CD4-positive, alpha-beta memory T cell (primary cell): ENCODE measurements at places on chromosomes 11 and 22. TPM values are rescaled to one million over a fixed set of nuclear protein-coding genes. Genes with fewer than 3 reads are reported as not detected.
A peak's percentile ranks its signal among the peaks of the same experiment; 100 is the strongest.

The OR52N4 gene
- polyA plus RNA-seq = 0.50 TPM

The PTGDR2 gene
- 3.5 TPM for polyA plus RNA-seq

The OTOG gene
- not detected for polyA plus RNA-seq

The SULT4A1 gene
- not detected for polyA plus RNA-seq

The GCAT gene
- polyA plus RNA-seq = 2.9 TPM

The POU2AF2 gene
- polyA plus RNA-seq = not detected

The SIK3 gene
- 9.7 TPM for polyA plus RNA-seq

The LIF gene
- polyA plus RNA-seq = not detected

The TSPO gene
- 548 TPM for polyA plus RNA-seq

The CDC42EP1 gene
- polyA plus RNA-seq = not detected

The MMP10 gene
- not detected for polyA plus RNA-seq

DNA sequence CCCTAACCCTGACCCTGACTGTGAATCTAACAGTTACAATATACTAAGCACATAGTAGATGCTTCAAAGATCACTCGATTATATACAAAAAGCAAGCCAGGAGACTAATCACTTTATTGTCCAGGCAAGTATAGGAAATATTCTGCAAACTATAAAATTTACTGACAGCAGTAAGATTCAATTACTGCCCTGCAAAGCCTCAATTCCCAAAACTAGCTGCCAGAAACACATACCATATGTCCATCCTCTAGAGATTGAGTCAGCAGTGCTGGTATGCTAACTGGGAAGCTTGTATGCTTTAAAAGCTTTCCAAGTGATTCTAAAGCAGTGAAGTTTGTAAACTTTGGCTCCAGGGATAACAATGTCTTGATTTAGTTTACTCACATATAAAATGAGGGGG, 26.1 kb downstream of the CSTF3 start:
- no peak for DNase-seq

GRCh38 chr11:8186429-8186828, 17.6 kb upstream of the RIC3 start:
- DNase-seq = no peak

- DNase-seq = no peak
These were observed 16.1 kb upstream of the PRSS23 start for GRCh38 chr11:86784241-86784681.

DNA sequence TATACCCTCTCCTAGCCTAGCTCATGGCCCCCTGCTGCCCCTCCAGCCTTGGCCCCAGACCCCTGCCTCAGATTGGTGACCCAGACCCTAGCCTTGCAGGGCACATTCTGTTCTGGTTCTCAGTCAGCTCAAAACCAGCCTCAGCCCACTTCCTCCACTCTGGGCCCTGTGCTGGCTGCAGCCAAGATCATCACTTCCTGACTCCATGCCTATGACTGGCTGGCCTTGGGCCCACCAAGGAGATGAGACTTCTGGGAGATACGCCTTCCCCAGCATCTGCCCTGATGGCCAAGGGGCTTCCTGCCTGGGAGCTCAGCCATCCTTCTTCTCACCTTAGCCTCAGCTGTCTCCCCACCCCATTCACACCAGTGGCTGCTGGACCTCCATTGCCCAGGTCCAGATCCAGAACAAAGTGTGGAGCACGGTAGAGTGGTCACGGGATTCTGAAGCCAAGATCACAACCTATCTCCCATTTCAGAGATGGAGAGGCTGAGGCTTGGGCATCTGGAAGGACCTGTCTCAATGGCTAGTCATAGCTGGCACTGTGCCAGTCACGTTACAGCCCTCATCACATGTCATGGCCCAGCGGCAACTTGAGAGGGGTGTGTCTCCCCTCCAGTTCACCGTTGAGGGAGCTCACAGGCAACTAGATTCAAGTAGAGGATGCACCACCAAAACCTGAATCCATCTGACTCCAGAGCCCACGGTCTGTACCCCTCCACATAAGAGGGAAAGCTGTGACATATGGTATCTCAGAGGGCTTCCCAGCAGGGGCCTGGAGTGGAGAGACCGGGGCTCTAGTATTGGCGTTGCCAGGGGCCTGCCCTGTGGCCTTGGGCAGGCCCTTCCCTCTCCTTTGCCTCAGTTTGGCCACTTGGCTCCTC, 43.0 kb upstream of the KLHL35 start:
- DNase-seq = no peak

- no peak for DNase-seq
These were observed 11.0 kb upstream of the PTPN5 start for GRCh38 chr11:18802381-18803257.

GRCh38 chr11:88363648-88364065, 26.1 kb upstream of the CTSC start:
- DNase-seq = no peak

GRCh38 chr11:63598556-63598955, 15.7 kb downstream of the PLAAT3 start:
- no peak for DNase-seq

- DNase-seq = peak; percentile 88
These were observed at the start of gene NEAT1 for GRCh38 chr11:65422633-65423515. Gene NEAT1 (plus strand): TSS chr11:65422798.

DNA sequence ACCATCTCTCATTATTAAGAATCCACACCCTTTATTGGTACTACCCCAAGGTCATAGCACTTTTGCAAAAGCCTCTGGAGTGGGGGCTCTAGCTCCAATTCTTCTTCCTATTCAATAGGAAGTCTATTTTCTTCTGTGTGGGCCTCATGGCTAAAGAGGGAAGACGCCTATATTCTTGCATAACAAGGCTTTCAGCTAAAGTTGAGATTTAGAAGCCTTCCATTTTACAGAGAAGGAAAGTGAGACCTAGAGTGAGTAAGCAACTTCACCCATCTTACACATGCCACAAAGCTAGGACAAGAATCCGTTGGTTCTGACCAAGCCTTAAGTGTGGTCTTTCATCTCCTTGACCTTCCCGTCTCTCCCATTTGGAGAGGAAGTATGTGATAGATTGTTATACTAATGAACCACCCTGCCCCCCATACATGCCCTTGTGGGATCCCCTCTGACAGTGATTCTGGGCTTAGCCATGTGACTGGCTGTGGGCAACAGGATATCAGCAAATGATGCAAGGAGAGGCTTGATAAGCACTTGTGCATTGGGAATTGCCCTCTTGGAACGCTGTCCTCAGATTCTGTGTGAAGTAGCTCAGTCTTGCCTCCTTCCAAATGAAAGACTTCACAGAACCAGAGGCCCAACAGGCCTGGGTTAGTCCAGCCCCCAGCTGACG, 12.3 kb downstream of the BACE1 start:
- DNase-seq = no peak

DNA sequence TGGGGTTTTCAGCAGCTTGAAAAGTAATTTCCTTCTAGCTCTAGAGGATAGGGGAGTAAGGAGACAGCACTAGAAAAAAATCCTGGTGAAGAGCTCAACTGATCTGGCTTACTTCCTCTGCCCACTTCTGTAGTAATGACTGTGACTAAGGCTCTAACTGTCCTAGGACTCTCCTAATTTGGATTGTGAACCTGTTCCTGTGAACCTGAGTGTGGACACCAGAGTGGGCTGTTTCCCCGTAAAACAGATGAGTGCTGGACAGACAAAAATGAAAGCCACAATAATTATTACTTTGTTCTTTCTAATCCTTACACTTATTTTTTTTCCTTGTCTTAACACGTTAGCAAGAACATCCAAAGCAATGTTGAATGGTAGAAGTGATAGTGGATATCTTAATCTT, 154.1 kb downstream of the AASDHPPT start:
- no peak for DNase-seq

GRCh38 chr11:91625495-91625894, 599.1 kb upstream of the FAT3 start:
- no peak for DNase-seq

GRCh38 chr11:116700586-116701220, 72.1 kb downstream of the BUD13 start:
- no peak for DNase-seq

DNA sequence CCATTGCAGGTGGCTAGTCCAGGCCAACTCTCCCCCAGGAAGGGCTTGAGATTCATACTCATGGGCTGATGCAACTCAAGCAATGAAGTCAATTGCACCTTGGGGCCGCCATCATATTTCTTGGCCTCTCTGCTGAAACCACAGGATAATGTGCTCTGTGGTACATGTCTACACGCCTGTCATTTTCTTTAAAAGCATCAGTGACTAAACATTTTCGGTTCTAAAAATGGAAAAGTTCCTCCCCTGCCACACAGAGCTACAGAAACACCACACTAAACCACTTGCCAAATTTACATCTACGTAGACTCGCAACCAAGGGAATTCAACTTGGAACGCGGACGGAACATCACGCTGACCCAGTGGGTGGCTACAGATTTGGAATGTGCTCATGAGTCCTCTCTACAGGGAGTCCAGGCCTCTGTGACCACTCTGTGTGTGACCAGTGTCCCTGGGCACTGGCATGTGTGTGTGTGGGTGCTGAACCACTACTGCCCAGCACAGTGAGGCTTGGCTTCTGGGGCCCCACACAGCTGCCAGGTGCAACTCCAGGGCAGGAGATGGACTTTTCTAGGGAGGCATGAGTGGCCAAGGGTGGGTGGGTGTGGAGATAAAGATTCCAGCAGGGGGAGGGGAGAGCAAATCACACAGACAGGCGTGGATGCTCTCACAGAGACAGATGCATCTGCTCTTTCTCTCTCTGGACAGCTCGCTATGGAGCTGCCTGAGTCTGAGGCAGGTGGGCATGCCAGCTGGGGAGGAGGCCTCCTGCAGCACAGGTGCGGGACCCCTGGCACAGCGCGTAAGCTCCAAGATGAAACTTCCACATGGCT, 261.9 kb downstream of the CTTN start:
- no peak for DNase-seq

GRCh38 chr22:20131597-20131858, at the start of gene ZDHHC8:
Gene ZDHHC8 (plus strand): TSS chr22:20131804. CDS start chr22:20131948, 144 bp downstream.
- DNase-seq = peak; percentile 31

GRCh38 chr11:2803186-2804091, 82.1 kb downstream of the CDKN1C start:
- DNase-seq = no peak

DNA sequence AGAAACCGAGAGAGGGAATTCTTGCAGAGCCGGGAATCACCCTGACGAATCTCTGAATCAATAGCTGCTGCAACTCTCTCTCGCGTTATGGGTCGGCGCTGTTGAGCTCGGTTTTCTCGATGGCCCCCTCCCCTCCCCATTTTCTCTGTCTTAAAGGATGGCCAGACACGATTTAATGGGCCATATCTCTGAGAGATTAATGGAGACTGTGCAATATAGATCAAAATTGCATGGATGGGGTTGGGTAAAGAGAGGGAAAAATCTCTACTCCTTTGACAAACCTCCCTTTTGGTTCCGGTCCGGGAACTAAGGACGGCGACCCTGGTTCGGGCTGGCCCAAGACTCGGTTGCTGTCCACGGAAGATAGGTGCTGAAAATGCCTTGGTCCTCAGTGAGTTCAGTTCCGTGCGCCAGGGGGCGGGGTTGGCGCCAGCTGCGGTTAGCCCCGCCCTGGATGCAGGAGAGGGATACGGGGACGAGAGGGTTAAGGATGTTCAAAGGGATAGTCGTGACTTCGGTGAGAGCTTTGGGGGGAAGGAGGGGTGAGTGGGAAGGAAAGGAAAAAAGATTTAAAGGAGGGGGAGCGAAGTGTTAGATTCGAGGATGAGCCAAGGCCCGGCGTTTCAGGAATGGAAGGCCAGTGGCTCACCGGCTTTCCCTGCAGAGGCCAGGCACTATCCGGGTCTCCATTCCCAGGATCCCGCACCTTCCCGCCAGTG, 103.6 kb upstream of the HSD17B12 start:
- no peak for DNase-seq

- no peak for DNase-seq
These were observed 471 bp upstream of the CEP126 start for GRCh38 chr11:101914341-101914737.

GRCh38 chr22:35854334-35854733, 136.7 kb downstream of the APOL5 start:
- DNase-seq = no peak

- DNase-seq = peak; percentile 61
These were observed 244.7 kb downstream of the ETS1 start for GRCh38 chr11:128342511-128343134.

DNA sequence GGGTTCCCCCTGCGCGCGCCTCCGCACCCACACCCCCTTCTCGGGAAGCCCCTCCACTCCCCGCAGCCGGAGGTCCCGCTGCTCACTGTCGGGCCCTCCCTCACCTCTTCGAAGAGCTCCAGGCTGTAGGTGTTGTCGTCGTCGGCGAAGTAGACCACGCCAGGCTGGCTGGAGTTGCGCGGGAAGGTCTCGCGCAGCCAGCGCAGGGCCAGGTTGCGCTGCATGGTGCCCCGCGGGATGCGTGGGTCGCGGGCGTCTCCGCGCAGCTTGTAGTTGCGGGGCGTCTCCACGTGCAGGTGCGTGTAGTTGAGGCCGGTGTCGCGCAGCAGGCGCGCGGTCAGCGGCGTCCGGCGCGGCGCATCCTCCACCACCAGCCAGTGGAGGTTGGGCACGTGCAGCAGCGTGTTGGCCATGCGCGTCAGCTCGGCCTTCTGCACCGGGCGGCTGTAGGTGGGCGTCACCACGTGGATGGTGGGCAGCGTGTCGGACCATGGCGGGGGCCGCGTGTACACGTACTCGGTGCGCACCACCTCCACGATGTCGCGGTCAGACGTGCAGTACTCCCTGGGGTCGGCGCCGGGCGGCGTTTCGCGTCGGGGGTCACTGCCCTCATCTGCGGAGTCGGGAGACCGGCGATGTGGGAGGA, 28.3 kb downstream of the B3GAT1 start:
- DNase-seq = no peak

- no peak for DNase-seq
These were observed 133.0 kb upstream of the FIBIN start for GRCh38 chr11:26860895-26861294.

- DNase-seq = peak; percentile 69
These were observed 472 bp downstream of the APOA5 start for GRCh38 chr11:116791002-116791812.

- DNase-seq = no peak
These were observed 88.0 kb upstream of the POU2AF2 start for GRCh38 chr11:111157571-111157970.

DNA sequence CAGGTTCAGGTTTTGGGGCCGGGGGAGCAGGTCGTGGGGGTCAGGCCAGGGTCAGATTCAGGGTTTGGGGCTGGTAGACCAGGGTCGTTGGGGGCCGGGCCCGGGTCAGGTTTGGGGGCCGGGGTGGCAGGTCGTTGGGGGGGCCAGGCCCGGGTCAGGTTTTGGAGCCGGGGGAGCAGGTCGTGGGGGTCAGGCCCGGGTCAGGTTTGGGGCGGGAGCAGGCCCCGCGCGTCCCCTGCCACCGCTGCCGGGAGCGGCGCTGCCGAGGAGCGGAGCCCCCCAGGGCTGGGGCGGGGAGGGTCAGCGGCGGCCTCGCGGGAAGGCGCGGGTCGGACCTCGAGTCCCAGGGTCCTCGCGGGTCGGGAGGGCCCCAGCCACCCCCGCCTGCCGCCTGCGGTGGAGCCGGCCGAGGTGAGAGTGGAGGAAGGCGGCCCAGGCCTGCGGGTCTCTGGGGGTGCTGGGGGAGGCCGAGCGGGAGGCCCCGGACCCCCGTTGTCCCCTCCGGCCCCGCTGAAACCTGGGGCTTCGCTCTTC, 535 bp downstream of the TRABD start:
- no peak for DNase-seq

GRCh38 chr11:79208126-79208525, 232.7 kb downstream of the TENM4 start:
- DNase-seq = no peak
